ENCODE measurements at places on chromosomes 1 and 21. TPM values are rescaled to one million over a fixed set of nuclear protein-coding genes. Genes with fewer than 3 reads are reported as not detected.

- no peak for DNase-seq
These were observed 5.8 kb upstream of the CCDC27 start for GRCh38 chr1:3746389-3746829.

- no peak for DNase-seq
These were observed 13.8 kb downstream of the PLA2G4A start for GRCh38 chr1:186842547-186842946.

- DNase-seq: peak; percentile 29
These were observed 51.2 kb upstream of the RGS7 start for GRCh38 chr1:241408170-241408569.

DNA sequence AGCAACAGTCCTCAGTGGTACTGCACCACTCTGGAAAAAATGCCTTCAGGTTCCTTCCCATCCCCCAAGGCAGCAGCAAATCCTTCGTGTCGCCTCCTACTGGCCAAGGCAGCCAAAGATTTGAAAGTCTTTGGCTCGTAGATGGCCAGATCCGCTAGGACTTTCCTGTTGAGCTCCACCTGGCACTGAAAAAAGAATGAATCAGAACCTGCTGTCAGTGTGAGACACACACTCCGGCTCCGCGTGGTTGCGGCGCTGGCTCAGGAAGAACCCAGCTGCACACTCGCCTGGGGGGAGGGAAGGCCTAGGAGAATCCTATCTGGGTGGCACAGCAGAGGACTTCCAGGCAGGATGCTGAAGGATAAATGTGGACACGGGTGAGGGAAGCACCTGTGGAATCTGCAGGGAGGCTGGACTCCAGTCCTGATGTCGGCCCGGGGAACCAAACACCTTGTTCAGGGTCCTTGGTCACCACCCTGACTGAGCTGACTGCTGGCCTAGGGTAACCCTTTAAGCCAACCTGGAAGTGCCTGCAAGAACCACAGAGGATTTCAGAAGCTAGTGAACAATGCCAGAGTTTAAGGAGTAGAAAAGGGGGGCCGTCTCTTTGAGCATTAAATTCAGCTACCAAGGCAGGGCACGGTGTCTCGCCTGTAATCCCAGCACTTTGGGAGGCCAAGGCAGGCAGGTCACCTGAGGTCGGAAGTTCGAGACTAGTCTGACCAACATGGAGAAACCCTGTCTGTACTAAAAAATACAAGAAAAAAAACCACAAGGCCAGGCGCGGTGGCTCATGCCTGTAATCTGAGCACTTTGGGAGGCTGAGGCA lies 3.2 kb upstream of the CCNL2 start:
- peak; percentile 69 for DNase-seq

DNA sequence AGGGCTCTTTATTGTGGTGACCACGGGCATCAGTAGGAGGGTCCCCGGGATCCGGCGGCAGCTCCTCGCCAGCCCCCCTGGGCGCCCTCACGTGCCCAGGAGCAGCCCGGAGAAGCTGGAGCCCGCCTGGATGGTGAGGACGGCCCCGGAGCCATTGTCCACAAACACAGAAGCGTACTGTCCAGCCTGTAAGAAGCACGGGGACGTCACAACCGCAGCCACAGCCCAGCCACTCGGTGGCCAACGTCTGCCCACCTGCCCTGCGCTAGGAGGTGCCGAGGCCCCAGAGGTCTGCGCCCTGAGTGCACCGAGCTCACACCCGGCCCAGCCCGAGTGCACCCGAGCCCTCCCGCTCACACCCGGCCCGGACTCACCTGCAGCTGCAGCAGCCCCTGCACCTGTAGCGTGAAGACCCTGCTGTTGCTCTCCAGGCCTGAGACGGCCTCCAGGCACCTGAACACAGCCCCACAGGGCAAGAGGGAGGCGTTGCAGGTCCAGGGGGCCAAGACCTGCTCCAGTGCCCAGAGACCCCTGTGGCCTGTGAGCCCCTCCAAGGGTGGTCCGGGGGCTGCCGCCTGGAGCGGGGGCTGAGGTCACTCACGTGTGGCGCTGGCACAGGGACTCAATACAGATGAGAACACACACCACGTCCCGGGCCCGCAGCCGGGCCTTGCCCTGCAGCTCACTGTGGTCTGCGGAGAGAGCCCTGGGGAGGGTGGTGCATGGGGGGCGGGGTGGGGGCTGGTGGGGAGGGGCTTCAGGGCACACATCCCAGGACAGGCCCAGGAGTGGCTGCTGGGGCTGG lies 3.9 kb downstream of the C1QTNF12 start:
- no peak for DNase-seq

DNA sequence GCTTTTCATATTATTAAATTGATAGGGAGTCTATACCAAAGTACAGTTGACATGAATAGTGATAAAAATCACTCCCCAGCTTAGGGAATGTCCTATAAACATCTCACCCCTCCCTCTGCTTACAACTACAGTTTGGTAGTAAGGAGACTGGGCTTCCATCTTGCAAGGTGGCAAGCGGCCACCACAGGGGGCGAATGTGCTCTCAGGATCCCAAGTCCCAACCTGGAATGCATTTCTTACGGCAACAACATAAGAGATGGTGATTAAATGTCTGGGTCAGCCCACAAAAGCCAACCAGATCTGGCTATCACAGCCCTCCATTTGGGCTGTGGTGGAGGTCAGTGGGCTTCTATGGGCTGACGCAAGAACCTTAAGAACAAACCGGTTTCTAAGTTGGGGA lies 68.0 kb downstream of the SMYD2 start:
- no peak for DNase-seq

DNA sequence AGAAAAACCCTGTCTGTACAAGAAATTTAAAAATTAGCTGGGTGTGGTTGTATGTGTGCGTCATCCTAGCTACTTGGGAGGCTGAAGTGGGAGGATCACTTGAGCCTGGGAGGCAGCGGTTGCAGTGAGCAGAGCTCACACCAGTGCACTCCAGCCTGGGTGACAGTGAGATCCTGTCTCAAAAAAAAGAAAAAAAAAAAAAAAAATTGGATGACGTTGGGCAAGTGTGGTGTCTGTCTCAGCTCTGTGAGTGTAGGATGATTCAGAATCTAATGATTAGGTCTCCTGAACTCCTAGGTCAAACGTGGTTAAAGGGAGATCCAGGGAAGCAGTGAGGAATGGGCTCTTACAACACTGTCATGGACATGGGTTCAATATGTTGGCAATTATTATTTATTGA lies 435.9 kb downstream of the KIF26B start:
- DNase-seq: no peak

DNA sequence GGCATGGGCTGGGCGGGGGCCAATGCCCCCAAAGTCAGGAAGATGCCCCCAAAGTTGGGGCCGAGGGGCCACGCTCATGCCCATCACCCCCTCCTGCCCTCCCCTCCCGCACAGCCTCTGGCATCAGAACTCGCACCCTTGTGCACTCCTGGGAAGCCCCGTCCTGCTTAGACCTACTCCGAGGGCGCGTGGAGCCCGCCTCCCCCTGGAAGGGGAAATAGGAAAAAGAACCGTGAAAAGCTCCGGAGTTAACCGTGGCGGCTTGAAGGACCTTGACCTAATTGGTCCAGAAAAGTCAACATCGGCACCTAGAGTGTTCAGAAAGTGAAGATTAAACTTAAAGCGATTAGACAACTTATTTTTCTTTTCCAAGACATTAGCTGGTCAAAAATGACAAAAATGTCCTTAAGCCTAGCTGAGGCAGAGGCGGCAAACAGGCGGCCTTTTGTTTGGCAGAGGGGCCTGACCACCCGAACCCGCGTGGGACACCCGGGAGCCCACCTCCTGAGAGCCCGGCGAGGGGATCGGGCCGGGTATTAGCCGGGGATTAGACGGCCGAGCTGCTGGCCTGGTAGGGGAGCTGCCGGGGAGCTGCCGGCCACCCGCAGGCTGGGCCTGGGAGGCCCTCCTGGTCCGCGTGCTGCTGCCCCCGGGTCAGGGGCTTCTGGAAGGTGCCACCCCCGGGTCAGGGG lies 65.5 kb downstream of the PRDM16 start:
- DNase-seq: peak; percentile 50

DNA sequence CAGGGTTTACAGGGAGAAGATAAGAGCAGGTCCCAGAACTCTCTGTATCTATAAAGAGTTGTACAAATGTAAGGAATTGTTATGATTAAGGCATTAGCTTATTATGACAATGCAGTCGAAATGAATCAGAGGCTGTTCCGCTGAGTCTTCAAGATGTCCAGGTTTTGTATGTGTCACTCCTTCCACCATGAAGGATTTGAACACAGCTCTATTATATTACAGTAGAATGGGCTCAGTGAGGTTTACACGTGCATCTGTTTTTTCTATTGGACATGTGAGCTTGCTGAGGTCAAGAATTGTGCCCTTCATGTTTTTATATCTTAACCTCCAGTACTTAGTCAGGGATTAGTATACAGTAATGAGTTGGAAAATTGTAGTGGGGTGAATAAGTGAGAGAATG lies 86.3 kb downstream of the MPZL1 start:
- no peak for DNase-seq

- DNase-seq: peak; percentile 74
These were observed 411.8 kb downstream of the SETD4 start for GRCh38 chr21:35648512-35648911.

DNA sequence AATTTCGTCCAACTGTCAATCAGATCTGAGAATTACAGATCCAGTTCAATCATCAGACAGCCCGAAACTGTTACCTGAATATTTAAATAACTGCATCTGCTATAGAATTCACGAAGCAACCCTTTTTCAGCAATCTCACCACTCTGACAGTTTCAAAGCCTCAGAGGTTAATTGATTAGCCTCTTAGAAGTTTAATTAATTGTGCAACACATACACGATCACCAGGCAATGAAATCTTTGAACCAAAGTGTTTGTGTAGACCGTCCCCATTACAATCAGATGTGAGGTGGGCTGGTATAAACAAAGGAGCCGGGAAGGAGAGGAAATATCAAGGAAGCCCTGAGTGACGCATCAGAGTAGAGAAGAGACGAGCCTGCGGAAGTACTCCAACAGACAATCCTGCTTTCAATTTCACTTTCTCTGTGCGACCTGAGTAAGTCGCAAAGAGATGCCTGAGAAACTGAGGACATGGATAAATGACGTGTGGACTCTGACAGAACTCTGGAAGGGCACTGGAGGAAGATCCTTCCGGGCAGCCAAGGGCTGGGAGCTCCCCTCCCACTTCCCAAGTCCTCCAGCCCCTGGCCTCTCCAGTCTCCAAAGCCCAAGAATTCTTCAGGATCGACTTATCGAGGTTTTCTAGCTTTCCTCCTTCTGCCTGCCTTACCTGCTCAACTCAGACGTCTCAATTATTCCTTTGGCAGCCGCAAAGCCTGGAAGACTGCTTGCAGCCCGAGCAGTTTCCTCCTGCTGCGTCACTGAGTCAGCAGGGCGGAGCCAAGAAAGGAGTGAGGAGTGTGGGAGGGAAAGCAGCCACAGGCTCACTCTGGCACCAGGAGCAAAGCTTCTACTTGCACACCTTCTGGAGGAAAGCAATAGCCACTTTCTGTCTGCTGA lies at the start of gene RNASEL:
RNASEL (minus strand) TSS at position 757 of the 897 bp plus-strand sequence. CDS start 2,450 bp downstream, outside the sequence.
- DNase-seq: peak; percentile 84

DNA sequence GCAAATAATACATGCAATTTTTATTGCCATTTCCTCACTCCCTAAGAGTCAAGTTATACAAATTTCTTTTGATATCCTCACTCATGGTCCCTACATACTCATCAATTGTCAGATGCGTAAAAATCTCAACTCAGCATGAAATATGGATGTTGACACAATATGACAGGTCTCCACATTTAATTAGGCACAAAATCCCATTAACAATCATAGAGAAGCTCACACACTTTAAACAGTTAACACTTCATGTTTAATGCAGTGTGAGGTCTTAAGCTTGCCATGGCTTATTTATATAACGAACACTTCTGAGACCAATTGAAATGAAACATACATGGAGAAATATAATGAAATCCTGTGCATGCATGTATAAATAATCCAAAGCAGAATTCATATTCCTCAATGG lies 58.6 kb downstream of the GREM2 start:
- no peak for DNase-seq

GRCh38 chr1:176778056-176778455 lies 315.1 kb downstream of the PAPPA2 start:
- no peak for DNase-seq

DNA sequence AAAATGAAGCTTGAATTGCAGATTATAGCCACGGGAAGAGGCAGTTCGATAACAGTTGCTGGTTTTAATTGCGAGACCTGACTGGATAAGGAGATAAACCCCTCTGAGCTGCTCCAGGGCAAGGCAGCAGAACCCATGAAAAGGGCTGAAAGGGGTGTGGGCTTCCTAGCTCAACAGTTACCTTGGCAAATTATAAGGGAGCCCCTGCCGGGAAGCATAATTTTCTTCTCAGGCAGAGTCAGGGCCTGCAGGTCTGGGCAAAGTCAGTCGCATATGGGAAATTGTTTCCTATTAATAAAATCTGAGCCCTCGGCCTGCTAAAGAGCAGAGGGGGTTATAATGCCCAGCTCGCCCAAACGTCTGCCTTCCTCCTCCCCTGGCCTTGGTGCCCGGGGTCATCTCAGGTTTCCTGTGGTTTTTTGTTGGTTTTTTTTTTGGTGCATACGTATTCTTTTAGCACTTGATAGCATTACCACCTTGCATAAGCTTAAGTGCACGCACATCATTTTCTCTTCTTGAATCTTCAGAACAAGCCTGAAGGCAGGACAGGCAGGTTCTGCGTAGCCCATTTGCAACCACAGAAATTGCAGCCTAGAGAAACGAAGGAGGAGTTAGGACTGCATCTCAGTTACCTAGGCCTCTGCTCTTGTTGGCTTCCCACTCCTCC lies 33.9 kb upstream of the SELENON start:
- DNase-seq: no peak

GRCh38 chr1:167219194-167219593 lies 1.5 kb upstream of the POU2F1 start:
- DNase-seq: peak; percentile 30

- DNase-seq: no peak
These were observed 88.6 kb downstream of the TGFB2 start for GRCh38 chr1:218433744-218434143.

DNA sequence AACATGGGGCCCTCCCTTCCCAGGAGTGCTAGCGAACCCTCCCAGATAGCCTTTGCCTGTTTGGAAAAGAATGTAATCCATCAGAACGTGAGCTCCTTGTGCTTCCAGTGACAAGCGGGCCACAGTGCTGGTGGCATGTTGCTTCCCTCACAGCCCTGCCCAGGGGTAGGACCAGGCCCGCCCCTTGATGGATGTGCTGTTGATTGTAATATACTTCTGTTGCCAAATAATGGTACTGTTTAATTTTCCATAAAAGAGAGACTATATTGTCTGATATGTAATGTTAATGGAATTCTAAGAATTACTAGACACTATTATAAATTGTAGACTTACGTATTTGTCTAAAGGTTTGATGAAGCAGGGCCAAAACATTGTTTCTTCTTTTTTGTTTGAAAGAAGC lies 16.4 kb downstream of the ATP5PO start:
- no peak for DNase-seq

DNA sequence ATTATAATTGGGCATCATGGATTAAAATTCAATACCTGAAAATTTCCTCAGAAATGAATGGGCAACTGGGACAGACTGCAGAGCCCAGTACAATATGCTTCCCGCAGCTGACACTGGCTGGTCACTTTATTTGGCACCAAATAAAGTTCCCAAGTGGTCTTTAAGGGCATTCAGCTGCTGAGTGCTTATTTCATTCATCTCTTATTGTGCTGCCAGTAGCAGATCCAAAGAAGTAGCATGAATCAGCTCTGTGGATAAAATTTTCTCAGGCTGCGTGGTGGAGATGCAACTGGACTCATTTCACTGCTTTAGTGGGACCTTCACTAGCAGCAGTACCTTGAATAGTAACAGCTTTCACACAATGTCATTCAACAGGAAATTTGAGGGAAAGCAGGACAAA lies 226.3 kb upstream of the ADGRL2 start:
- DNase-seq: no peak

- DNase-seq: no peak
These were observed 27.4 kb upstream of the TBX15 start for GRCh38 chr1:119015547-119015946.

CHI3L2 gene
- total RNA-seq: 28.1 TPM

RAB3B gene
- 2.2 TPM for total RNA-seq

CLCA4 gene
- 1.1 TPM for total RNA-seq

ADAM30 gene
- not detected for total RNA-seq

UBL4B gene
- total RNA-seq: not detected
